Brain pericyte (primary cell): ENCODE measurements at places on chromosomes 1 and 21.

GRCh38 chr1:58576325-58576726, 726 bp downstream of the TACSTD2 start:
- no peak for DNase-seq

DNA sequence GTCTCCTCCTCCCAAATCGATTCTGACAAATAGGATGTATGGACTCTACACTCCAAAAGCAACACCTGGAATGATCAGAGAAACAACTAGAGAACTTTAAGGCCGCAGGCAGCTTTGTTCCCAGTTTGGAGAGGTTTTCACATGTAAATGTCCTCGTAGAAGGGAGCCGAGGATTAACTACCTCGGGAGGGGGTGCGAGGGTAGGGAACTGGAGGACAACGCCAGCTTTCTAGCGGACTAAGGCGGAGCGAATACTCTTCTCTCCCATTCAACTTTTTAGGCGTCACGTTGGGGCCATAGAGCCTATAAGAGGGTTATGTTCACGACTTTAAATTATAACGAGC, 1.2 kb downstream of the SCAF4 start:
- no peak for DNase-seq

GRCh38 chr1:5905436-5905835, 86.8 kb downstream of the NPHP4 start:
- no peak for DNase-seq

GRCh38 chr1:3790952-3791351, 5.3 kb downstream of the LRRC47 start:
- no peak for DNase-seq

DNA sequence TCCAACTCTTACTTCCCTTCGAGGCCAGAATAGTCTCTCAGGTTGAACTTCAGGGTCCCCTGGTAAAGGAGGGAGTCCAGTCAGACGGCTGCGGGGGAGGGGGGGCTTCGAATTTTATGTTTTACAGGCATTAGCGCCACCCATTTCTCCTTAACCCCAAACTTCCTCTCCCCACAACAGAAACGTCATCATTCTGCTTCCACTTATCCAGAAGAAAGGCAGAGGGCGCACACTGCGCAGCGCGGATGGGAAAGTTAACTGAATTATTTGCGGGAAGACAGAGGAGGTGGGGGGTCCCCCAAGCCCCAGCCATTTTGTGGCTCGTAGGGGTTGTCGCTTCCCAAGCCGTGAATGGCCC, 529 bp upstream of the PRMT2 start:
- DNase-seq: no peak

DNA sequence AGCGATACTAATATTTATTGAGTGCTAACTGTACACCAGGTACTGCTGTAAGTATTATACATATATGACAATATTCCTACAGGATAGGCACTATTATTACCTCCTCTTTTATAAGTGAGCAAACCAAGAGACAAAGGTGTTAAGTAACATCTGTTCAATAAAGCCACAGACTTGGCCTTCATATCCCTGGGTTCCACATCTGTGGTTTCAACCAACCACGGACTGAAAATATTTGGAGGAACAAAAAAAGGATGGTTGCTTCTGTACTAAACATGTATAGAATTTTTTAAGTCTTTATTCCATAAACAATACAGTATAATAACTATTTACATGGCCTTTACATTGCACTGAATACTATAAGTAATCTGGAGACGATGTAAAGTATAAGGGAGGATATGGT, 95.1 kb downstream of the RERE start:
- DNase-seq: no peak

DNA sequence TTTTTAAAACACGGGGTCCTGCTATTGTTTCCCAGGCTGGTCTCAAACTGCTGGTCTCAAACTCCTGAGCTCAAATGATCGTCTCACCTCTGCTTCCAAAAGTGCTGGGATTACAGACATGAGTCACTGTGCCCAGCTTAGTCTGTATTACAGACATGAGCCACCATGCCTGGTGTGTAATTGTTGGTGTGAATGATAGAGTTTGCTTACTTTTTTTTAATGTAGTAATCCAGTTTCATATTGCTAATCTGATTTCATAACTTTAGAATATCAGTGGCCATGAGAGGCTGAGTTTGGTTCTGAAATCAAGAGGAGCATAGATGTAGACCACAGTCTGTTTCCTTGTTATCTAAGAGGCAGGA, 3.4 kb downstream of the EPB41 start:
- DNase-seq: no peak
